ENCODE measurements at places on chromosomes 4 and X.

DNA sequence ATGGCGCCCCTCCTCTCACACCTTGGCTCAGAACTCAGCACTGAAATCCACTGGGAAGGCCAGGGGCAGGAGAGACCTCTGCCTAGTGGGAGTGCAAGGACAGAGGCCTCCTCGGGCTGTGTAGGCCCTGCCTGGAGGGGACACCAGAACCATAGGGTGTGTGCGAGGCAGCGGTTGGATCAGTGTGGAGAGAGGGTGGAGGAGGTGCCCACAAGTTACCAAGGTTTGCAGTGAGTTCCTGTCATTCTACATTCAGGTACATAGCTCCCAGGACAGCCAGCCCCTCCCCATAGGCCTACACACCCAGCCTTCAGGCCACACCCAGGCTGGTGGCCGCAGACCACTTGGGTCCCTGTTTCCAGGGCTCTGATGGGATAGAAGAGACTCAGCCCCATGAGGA, 19.2 kb upstream of the SPON2 start:
- no peak for DNase-seq

- no peak for DNase-seq
Measured at GRCh38 chr4:23894021-23894420, 4.2 kb upstream of the PPARGC1A start.

- DNase-seq = no peak
Measured at GRCh38 chr4:73593631-73594241, 26.5 kb downstream of the RASSF6 start.

- DNase-seq = no peak
Measured at GRCh38 chr4:171288816-171289432, 524.3 kb upstream of the GALNTL6 start.

DNA sequence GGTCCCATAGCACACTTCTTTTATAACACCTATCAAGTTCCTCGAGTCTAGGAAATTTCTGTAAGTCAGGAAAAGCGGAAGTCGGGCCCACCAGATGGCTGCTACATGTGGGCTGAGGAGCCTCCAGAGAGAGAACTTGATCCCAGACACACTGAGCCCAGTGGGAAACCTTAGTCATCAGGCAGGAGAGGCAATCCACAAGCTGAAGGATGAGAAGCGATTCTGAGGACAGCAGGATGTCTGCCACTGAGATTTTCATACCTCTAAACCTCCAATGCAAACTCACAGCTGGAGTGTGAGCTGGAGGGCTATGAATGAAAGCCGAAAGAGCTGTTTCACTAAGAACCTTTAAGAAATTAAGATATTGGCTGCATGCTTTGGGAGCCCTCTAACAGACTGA, 52.6 kb upstream of the PDHA1 start:
- no peak for DNase-seq

- DNase-seq = no peak
Measured at GRCh38 chr4:149793459-149793858, 22.2 kb downstream of the IQCM start.

DNA sequence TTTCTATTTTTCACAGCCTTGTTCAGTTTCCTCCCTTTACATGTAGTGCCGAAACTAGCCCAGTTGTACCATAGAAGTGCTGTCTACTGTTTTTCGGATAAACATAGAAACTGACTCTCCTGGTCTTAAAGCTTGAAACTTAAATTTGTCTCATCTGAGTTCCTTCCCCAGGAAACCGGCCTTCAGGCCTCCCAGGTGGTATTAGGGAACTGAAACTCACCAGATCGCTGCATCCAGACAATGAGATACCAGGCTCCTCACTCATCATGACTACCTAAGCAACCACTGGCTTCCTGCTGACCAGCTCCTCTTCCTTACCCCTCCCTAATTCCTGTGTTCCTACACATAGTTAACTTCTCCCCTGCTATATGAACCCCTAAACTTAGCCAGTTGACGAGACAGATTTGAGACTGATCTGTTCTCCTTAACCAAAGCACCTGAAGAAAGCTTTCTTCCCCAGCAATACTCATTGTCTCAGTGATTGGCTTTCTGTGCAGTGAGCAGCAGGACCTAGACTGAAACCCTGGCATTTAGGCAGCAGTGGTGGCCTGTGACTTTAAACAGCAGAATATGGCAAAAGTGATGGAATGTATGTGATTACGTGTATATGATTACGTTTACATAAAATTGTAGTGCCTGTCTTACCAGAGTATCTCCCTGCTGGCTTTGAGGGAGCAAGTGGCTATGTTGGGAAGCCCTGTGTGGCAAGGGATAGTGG, 959.1 kb upstream of the LCORL start:
- DNase-seq = no peak

DNA sequence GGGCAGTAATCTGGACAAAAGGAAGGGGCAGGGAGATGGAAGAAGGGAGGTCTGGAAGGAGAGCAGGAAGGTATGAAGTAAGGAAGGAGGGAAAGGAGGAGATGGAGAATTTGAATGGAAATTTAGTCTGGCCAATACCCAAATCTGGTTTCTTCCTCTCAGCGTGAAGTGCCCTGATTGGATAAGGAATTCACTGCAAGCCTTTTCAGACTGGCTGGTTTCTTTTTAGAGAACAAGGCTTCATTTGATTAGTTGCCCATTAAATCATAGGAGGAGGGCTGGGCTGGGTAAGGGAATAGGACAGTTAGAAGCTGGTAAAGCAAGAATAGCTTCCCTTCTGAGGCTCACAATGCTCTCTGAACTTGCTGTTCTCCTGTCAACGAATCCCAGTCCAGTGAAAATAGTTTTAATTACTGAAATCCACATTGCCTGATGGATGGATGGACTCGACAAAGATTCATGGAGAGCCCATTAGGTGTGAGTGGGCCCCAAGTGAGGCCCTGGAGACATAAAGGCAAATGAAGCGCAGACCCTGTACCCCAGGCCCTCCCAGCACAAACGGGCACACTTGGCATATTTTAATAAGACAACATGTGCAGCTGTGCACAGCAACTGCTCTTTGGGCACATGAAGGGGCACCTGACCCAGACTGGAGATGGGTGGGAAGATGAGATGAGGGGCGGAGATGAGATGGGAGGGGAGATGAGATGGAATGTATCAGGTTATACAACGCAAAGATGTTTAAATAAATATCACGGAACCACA, 347.1 kb upstream of the GATB start:
- DNase-seq = no peak

Measured in activated CD4-positive, alpha-beta T cell treated with anti-CD3 and anti-CD28 coated beads, Interleukin-2, amount 50 U/mL, for 4 hours (primary cell).